ENCODE measurements at places on chromosomes 12 and 14. TPM values are rescaled to one million over a fixed set of nuclear protein-coding genes. Genes with fewer than 3 reads are reported as not detected.

Gene VDR
- total RNA-seq = 1.1 TPM

DNA sequence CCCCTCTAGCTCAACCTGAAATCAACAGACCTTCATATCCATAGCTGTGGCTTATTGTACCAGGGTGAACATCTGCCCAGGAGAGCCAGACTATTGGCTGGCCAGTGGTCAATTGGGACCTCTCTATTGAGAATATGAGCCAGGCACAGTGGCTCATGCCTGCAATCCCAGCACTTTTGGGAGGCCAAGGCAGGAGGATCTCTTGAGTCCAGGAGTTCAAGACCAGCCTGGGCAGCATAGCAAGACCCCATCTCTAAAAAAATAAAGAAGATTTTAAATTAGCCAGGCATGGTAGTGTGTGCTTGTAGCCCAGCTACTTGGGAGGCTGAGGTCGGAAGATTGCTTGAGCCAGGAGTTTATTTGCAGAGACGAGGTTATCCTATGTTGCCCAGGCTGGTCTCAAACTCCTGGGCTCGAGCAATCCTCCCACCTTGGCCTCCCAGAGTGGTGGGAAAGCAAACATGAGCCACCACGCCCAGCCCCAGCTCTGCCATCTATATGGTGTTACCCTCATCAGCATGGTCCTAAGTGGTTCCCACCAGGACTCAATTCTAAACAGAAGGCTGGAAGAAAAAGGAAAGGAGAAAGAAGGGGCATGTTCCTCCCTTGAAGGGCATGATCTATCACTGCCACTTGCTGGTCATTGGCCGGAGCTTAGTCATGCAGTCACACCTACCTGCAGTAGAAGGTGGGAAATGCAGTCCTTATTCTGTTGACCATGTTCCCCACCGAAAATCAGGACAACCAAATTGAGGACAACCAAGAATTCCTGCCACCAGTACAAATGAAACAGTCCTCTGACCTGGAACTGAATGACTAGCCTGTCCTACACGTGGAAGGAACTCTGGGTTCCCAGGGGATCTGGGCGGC, 33.7 kb upstream of the IFT81 start:
- no peak for DNase-seq
- no peak overlapping the region for H3K27ac ChIP-seq
- H3K27me3 ChIP-seq = no peaks in the 10 kb centered on the region
- no peaks in the 10 kb centered on the region for H3K36me3 ChIP-seq

DNA sequence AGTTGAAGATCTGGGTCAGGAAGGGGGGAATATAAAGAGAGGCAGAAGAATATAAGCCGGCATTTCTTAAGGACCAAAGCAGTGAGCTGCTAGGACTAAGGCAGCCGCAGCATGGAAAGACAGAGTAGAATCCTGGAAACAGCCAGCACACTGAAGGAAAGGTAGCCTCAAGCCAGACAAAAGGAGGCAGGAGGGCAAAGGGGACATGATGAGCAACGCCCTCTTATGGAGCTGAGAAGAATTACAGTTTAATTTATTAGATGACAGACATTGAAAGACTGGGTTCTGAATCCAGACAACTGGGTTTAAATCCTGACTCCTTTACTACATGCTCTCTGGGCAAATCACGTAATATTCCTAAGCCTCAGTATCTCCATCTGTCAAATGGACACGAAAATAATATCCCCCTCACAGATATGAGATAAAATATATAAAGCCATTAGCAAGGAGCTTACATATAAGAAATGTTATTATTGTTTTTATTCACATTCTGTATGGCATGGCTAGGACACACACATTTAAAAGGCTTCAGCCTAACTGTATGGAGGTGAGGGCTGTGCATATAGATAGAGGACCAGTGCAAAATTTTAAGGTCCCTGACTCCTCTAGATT, 8.1 kb upstream of the PCED1B start:
- H3K4me1 ChIP-seq = peaks cover 1% of the 10 kb centered on the region
- no peak for DNase-seq
- H3K4me3 ChIP-seq = no peak overlapping the region

GRCh38 chr14:90568405-90568804, 171.6 kb downstream of the CALM1 start:
- no peak overlapping the region for H3K4me3 ChIP-seq
- no peak overlapping the region for H3K27ac ChIP-seq
- no peaks in the 10 kb centered on the region for H3K4me1 ChIP-seq
- H3K36me3 ChIP-seq = no peaks in the 10 kb centered on the region
